ENCODE measurements at places on chromosomes 2 and 18.
A peak's percentile ranks its signal among the peaks of the same experiment; 100 is the strongest.

DNA sequence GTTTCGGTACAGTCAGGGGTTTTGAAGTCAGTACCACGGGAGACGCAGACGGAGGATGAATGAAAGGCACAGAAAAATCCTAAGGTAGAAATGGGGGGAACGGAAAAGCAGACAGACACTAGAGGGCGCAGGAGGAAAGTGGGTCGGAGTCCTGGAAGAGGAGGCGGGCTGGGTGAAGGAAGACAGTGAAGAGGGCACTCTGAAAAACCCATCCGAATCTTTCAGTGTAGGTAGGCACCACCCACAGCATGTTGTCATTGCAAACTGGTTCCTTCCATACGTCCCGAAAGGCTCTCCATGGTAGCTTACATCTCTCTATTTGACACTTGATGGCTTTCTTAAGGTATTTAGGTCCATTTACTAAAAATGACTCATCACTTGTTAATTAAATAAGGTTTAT lies 18.5 kb upstream of the ZNF236 start:
- DNase-seq = peak; percentile 34

GRCh38 chr2:9519250-9519649 lies 36.4 kb downstream of the ADAM17 start:
- DNase-seq = no peak

GRCh38 chr2:149192427-149192826 lies 138.0 kb upstream of the LYPD6 start:
- DNase-seq = no peak

DNA sequence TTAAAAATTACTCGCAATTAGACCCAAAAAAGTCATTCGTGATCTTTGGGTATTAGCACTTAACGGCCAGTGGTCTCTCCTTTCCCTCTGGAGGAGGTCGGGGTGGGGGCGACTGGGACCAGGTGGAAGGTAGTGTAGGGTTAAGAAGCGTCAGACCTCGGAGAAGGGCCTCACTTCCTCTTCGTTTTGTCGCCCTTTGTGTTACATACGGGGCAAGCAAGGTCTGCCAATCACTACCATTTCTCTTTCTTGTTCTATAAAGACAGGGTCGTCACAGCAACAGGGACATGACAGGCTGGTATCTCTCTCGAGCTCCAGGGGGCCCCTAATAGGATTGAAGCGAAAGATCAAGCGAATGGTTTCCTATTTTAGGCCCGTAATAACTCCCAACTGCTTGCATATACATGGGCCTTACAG lies 136.6 kb downstream of the INSIG2 start:
- DNase-seq = no peak

GRCh38 chr18:452816-453215 lies 47.7 kb downstream of the COLEC12 start:
- no peak for DNase-seq

DNA sequence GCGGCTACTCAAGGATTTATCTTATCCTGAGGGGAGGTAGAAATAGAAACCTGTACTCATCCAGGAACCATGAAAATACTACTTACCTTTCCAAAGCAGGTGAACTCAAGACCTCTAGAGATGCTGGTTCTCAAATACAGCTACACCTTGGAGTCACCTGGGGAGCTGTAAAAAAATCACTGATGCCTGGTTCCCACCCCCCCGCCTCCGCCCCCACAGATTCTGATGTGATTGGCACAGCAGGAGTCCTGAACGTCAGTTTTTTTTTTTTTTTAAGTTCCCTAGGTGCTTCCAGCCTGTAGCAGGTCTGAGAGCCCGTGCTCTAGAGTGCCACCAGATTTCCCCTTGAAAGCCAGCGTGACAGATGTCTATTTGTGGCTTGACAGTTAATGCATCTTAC lies 113.6 kb downstream of the MRO start:
- no peak for DNase-seq

DNA sequence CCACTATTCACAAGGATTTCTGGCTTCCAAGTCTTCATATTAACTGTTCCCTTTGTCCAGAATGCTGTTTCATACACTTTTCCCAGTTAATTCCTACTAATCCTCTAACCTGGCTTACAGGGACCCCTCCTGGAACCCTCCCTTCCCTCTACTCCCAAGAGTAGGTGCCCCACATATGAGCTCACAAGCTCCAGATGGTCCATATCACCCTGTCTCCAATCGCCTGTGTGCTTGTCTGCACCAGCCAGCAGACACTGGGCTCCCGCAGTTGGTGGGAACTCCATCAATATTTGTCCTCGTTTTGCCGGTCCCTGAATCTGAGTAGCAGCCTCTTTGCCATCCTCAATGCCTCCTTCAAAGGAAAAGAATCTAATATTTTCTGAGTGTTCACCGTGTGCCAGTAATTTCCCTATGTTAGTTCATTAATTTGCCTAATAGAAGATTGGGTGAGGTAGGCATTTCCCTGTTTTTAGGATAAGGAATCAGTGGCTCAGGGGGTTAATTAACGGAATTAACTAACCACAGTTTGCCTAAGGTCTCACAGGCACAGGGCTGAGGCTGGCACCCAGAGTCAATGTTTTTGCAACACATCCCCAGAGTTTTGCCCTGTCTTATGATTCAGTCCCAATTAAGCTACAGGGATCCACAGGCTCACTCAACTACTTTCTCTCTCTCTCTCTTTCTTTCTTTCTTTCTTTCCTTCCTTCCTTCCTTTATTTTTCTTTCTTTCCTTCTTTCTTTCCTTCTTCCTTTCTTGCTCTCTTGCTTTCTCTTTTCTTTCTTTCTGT lies 141.6 kb upstream of the CYP1B1 start:
- no peak for DNase-seq

GRCh38 chr18:9753846-9754245 lies 45.7 kb downstream of the RAB31 start:
- DNase-seq = no peak

DNA sequence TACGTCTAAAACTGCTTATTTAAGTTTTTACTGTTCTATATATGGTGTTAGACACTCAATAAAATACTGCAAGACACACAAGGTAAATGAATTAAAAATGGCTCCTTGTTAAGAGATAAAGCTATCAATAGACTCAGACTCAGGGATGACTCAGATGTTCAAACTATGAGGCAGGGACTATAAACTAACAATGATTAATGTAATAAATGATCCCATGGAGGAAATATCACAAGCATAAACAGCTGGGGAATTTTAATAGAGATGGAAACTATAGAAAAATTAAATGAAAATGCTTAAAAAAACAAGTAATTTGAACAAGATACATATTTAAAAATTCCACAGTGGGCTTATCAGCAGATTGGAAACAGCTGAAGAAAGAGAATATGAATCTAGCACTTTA lies 650.8 kb downstream of the DCDC2C start:
- no peak for DNase-seq

DNA sequence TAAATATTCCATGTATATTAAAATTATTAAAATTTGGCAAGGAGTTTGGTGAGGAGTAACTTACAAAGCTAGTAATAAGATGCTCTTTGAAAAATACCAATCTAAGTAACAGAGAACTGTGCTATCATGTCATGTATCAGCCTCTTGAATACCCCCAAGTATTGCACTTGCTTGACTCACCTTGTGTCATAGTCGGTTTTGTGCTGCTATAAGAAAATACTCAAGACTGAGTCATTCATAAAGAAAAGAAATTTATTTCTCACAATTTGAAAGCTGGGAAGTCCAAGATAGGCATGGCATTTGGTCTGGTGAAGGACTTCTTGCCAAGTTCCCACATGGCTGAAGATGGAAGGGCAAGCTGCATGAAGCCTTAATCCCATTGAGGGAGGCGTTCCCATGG lies 179.2 kb downstream of the MEMO1 start:
- no peak for DNase-seq

- no peak for DNase-seq
Observed at GRCh38 chr18:57737400-57738060, 65.6 kb downstream of the ATP8B1 start.

GRCh38 chr2:63698786-63699548 lies 110.2 kb downstream of the MDH1 start:
- DNase-seq = no peak

GRCh38 chr18:49067071-49067470 lies 116.3 kb upstream of the SMAD7 start:
- DNase-seq = no peak

DNA sequence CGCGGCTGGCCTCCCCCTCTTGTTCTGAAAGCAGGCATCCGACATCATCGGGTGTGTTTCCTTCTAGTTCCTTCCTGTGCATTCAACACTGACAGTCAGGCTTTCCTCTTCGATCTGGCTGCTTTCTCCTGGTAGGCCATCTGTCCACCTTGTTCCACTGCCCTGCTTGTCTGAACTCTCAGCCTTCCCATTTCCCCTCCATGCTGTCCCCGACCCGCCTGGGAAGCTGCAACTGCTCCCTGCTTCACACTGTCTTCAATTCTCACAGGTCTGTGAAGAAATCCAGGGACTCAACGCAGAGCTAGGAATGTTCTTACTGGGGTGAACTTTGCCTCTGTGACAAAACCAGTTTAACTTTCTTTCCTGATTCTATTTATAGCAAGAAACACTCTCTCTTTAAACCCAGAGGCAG lies 43.0 kb downstream of the KIF3C start:
- no peak for DNase-seq

DNA sequence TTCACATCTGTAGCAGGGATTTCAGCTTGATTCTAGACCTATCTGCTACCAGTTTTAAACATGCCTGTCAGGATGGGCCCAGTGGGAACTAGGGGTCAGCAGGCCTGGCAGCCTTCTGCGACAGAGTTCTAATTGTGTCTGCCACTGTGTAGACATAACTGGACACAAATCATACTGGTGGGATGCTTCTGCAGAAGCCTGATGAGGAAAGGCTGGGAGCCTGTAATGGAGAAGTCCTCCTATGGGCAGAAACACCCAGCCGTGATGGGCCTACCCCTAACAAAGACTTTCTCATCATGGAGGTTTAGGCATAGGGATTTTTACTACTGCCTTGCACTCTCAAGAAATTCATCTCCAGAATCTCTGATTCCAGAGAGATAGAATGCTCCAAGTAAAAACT lies 166.9 kb downstream of the PDE11A start:
- DNase-seq = no peak

GRCh38 chr2:60699617-60700016 lies 56.5 kb upstream of the PAPOLG start:
- no peak for DNase-seq

GRCh38 chr2:54208364-54209240 lies 47.4 kb downstream of the TSPYL6 start:
- no peak for DNase-seq

DNA sequence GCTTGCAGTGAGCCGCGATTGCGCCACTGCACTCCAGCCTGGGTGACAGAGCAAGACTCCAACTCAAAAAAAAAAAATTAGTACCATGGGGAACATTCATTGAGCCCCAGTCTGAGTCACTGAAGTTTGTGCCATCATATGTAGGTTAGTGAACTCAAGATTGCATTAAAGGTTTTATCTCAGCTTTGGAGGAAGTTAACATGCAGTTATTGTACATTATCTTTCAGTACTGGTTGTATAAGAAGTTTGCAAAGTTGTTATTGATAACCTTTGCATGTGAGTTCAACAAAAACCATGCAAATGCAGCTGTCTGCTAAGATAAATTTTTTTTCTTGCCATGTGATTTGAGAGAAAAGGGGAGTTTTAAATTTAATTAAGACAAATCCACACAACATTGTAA lies 95.7 kb downstream of the MEIS1 start:
- no peak for DNase-seq

DNA sequence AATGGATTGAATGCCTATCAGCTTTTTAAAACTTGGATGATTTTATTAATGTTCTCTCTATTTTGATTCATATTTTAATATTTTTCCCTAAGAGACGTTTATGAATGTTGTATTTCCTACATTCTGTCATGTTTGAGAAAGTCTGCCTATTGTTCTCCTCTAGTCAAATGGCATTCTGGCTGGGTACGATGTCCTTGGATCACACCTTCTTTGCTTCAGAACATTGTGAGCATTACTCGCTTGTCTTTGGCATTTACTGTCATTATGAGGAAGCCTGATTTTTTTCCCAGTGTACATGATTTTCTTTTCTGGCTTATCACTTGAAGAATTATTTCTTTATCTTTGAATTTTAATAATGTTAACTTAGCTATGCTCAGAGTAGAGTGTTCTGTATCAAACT lies 78.4 kb downstream of the CDC42EP3 start:
- no peak for DNase-seq

GRCh38 chr2:27398962-27399361 lies 10.4 kb downstream of the PPM1G start:
- DNase-seq = no peak

- DNase-seq = no peak
Observed at GRCh38 chr18:45009756-45010155, 329.1 kb downstream of the SETBP1 start.

- no peak for DNase-seq
Observed at GRCh38 chr18:75130591-75131328, 78.2 kb downstream of the PTGR3 start.

- no peak for DNase-seq
Observed at GRCh38 chr18:37701967-37702366, 136.4 kb upstream of the CELF4 start.

GRCh38 chr2:128613876-128614275 lies 295.2 kb upstream of the HS6ST1 start:
- DNase-seq = no peak

- no peak for DNase-seq
Observed at GRCh38 chr2:202360646-202361045, 15.5 kb upstream of the BMPR2 start.

GRCh38 chr2:29496198-29496597 lies 381.0 kb downstream of the CLIP4 start:
- DNase-seq = no peak

DNA sequence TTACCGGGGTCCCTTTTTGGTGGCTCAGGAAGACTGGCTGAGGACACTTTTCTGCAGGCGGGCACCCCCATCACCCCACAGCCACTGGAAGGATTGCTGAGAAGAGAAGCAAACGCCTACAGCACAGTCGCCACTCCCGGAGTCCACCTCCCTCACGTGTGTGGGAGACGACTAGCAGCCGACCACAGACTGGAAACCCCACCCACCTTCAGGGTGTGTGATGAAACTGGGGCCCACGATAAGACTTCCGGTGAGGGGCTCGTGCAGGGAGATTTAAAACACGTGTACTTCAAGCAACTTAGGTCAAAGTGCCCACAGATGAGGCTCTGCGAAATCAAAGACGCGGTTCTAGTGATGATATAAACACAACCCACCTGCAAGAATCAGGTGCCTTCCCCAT lies 26.3 kb downstream of the MBP start:
- DNase-seq = peak; percentile 9

DNA sequence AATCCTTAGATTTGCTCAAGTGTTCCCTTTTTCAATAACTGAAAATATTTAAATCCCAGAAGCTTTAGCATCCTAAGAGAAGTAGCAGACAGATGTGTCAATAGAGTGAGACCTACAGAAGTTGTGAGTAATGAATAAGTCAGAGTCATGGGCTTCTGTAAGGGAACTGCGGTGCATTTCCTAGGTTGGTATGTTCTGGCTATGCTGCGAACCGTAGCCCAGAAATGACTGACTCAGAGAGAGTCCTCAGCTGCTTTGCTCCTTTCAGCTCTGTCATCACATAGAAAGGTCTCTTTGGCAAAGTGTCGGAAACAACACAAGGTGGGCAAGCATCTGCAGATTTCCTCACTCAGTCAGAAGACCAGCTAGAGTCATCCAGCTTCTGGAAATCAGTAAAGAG lies 297.1 kb downstream of the ARHGAP15 start:
- DNase-seq = no peak

GRCh38 chr2:2244508-2244907 lies 86.6 kb downstream of the MYT1L start:
- DNase-seq = no peak

Measured in activated CD4-positive, CD25-positive, alpha-beta regulatory T cell (primary cell).